A673 (cell line): ENCODE measurements at places on chromosomes 6 and 20.
A peak's percentile ranks its signal among the peaks of the same experiment; 100 is the strongest.

GRCh38 chr6:151351731-151352130, 39.6 kb downstream of the ZBTB2 start:
- DNase-seq, result no peak

DNA sequence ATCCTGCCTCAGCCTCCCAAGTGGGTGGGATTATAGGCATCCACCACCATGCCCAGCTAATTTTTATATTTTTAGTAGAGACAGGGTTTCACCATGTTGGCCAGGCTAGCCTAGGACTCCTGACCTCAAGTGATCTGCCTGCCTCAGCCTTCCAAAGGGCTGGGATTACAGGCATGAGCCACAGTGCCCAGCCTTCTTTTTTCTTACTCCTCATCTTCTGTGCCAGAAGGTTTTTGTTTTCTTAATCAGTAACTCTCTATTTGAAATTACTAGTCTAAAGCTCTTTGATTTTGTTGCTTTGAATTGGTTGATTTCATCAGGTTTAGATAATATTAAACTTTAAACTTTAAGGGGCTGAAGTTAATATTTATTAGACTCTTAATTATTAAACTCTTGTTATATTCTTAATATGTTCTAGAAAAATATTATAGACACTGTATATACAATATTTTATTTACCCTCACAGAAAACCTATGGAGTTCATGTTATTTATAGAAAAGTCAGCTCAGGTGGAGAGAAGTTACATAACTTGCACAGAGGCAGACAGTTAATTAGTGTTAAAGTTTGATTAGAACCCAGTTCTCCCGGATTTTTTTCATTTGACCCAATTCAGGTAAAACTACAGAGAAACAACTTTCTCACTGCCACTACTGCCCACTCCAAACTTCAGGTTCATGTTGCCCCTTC, 177.4 kb upstream of the SGK1 start:
- DNase-seq, result no peak

DNA sequence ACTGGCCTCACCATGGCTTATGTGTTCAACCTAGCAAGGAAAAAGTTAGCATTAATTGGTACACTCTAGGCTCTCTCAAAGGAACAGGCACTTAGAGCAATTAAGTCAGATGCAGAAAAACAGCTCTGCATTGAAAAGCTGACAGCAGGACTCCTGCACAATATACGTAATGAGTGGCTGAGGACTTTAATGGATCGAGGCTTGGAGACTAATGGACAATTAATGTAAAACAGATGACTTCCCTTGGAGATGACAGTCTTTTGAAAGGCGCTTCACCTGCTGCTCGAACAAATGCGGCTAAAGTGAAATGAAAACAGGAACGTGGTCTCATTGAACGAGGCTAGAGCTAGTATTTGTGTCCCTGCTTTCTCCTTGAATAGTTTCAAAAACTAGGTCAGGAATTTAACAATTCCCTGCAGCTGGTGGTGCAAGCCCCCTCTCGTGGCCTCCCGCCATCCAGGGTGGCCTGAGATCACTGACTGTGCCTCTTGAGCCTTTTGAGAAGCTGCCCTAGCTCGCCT, 137.1 kb downstream of the ELOVL4 start:
- DNase-seq, result peak; percentile 80

DNA sequence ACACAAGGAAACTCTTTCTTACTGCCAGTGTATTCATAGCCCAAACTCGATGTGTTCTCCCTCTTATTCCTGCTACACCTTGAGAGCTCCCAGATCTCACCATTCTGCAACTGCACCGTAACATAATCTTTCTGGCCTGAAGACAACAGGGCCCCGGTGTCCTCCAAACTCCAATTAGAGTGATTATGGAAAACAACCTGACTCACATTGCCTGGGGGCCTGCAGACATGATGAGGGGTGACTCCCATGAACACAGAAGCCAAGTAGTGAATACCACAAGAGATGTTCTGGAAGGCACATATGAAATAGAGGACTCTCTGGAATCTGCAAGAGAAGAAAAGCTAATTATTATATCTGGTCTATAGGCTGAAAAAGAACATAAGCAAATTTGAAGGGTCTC, 19.7 kb downstream of the SLC22A16 start:
- no peak for DNase-seq

- no peak for DNase-seq
These were observed 48.1 kb downstream of the NOL4L start for GRCh38 chr20:32536851-32537656.

DNA sequence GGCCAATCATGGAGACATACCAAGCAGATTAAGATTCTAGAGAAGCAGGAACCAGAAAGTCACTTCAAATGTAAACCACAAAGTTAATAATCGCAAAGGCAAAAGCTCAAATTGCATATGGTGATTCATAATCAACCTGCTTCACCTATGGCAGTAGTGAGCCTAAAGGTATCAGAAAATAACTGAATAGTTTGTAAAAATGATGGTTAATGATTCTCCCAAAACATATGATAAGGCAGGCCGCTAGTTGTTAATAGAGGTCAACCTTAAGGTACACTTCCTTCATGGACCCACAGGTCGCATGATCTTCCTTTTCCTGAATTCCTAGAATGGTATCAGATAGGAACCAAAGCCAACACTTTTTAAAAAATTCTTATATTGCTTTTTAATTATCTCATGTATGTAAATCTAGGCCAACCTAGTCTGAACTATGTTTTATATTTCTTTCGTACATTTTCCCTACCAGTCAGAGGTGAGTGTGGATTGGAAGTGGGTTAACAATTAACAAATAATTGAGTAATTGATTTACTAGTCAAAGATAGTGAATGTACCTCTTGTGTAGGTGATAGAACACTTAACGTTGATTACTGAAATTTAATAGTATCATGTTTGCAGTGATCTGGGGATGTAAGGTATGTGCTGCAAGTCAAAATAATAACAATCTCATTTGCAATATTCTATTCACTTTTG, 16.4 kb downstream of the TAAR2 start:
- DNase-seq, result no peak

- peak; percentile 9 for DNase-seq
These were observed 228.9 kb downstream of the HIVEP2 start for GRCh38 chr6:142716097-142716496.

GRCh38 chr6:34278833-34279232, 30.0 kb upstream of the SMIM29 start:
- no peak for DNase-seq

DNA sequence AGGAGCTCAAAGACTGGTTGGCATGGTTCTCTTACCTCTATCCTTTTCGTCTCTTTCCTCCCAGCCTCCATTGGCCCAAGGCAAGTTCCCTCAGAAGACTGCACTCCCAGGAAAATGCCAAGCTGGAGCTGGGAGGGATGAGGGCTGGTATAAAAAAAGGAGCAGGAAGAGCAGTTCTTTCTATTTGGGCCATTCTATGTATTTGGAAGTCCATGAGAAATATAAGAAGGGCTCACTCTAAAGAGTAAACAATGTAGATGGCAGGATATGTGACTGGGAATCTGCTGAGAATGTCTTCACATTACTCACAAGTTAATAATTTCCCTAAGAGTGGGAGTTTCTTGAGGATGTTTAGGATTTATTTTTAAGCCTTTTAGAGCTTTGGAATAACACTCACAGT, 36.6 kb upstream of the ADTRP start:
- no peak for DNase-seq

DNA sequence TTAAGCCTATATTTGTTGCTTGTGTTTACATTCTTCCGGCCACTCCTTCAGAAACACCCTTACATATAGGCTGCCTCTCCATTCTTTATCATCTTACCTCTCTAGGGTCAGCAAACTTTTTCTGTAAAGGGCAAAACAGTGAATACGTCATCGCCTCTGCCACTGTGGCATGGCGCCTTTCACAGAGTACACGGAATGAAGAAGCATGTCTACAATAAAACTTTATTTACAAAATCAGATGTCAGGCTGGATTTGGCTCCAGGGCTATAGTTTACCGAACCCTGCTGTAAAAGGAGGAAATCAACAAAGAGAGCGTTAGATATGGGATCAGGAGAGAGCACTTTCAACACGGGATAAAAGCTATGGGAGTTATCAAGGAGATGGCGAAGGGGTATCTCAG, 9.3 kb upstream of the NCR2 start:
- no peak for DNase-seq

DNA sequence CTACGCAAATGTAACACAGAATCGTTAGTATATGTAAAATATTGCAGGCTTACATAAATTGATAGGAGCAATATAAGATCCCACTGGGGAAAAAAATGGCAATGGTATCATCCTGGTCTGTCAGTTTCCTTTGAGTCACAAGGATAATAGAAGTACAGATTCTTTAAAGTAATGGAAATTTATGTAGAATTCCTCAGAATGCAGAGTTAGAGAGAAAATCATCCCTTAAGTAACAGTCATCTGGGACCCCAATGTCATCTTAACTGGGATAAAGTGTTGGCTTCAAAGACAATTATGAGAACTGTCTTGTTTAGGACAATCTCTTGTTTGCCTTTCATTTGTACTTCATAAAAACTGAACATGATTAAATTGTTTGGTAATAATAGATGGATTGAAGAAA, 34.5 kb upstream of the PDE7B start:
- no peak for DNase-seq

DNA sequence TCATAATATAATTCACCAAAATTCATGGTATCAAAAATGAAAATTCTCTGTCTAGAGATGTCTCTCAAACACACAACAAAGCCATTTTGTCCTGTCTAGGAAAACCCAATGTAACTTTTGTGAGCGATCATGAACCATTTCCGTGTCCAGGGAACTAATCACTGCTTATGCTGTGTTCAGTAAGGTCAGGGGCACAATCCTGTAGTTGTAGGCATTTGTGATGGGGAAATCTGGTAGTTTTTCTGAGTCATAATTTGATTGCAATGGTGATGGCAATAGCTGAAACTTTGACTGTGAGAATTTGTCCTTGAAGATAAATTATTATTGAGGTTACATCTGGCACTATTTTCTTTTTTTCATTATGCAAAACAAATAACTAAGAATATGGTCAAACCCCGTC, 21.0 kb upstream of the GCLC start:
- DNase-seq, result no peak

DNA sequence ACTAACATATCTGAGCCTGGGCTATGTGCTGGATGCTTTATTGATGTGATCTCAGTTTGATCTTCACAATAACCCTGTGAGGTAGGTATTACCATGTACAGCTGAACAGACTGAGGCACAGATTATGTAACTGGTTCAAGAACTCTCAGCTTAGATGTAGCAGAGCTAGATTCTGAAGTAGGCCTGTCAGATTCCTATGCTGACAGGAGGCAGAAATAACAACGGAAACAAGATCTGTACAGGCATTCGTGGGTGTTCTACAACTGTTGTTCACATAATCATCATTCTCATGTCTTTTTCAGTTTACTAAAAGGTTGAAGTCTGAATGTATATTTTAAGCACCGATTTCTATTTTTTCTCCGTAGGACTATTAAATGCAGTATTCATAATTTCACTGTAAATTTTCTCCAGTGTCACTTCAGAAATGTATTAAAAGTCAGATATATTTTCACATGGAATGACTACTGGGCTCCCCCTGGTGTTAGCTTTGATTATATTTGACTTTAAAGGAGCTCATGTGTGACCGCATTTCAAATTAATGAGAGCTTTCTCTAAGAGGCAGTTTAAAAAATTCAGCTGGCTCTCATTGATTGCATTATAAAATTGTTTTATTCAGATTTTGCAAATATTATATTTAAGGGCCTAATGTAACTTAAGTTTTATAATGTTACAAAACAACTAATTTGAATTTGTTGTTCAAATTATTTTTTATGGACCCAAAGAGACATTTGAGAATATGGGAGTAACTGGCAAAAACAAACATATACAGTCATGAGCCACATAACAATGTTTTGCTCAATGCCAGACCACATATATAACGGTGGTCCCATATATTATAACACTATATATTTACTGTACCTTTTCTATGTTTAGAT, 36.4 kb upstream of the SLC17A4 start:
- peak; percentile 60 for DNase-seq

GRCh38 chr20:57256205-57256604, 10.2 kb downstream of the BMP7 start:
- no peak for DNase-seq

DNA sequence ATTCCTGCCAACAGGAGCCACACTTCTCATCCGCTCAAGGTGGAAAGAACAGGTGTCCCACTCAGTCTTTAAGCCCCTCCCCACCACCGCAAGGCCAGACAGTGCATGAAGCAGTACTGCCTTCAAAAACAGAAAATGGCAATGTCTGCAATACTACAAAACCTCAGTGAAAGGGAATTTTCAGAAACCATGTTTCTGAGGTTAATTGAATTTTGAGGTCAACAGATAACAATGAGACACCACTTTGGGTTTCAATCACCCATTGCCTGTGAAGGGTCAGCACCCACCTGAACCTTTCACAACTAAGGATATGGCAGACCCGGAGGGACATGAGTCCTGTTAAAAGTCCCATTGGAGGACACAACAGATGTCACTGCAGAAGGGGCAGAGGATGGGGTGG, 13.0 kb downstream of the ZC3H12D start:
- no peak for DNase-seq

GRCh38 chr20:56098981-56099500, 93.7 kb upstream of the CBLN4 start:
- DNase-seq, result no peak

DNA sequence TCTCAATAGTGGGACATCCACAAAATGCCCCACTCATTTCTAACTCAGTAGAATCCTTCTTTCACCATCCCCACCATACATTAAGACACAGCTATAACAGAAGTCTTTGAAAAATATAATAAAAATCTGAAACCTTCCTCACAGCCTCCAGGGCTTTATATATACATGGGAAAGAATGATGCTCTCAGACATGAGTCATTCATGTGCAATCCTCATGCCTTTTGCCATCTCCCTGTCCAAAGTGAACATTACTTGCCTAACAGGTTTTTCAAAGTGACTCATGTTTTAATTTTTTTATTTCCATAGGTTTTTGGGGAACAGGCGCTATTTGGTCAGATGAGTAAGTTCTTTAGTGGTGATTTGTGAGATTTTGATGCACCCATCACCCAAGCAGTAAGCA, 162.7 kb downstream of the RALGAPA2 start:
- DNase-seq, result no peak

GRCh38 chr6:36357872-36358225, 21.2 kb upstream of the BNIP5 start:
- DNase-seq, result no peak

DNA sequence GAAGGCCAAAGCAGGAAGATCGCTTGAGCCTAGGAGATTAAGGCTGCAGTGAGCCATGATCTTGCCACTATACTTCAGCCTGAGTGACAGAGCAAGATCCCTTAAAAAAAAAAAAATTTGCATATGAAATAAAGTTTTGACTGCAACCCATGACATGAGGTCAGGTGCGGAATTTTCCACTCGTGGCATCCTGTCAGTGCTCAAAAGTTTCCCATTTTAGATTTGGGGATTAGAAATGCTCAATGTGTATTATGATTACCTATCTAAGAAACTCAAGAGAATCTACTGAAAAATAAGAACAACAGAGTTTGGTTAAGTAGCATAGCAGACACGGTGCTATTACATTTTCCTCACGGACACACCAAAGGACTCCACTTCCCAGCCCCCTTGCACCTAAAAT, 11.7 kb downstream of the SLC23A2 start:
- DNase-seq, result no peak

- no peak for DNase-seq
These were observed 55.0 kb upstream of the MDGA1 start for GRCh38 chr6:37752718-37753117.
